T-helper 17 cell (primary cell): ENCODE measurements at places on chromosomes 1 and 21. TPM values are rescaled to one million over a fixed set of nuclear protein-coding genes. Genes with fewer than 3 reads are reported as not detected.

Gene TMEM35B
- 14.4 TPM for total RNA-seq

Gene PLEKHN1
- total RNA-seq = 4.3 TPM

Gene CHIA
- total RNA-seq = not detected

Gene MX1
- 75.9 TPM for total RNA-seq

Gene DMRTA2
- not detected for total RNA-seq
